ENCODE measurements at places on chromosomes 4 and X.

GRCh38 chrX:131728295-131729145 is 184.6 kb downstream of the OR13H1 start:
- DNase-seq = peak; percentile 83

DNA sequence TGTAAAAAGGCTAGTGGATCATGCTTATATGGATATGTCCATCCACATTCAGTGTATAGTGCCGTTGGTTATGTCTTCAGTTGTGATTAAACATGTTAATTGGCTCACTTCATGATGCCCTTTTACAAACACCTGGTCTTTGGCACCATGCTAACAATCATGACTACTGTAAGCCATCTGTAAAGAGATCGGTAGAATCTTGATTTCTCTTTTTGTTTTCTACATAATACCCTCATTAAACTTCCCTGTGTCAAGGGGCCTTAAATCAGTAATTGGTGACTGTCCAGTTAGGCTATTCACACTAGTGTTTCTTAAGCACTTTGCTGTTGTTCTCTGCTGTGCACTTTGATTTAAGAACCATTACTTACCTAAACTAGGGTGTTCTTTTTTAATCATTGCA is 475.2 kb downstream of the RPA4 start:
- no peak for DNase-seq

- DNase-seq = no peak
Observed at GRCh38 chr4:126306152-126306869, 991.6 kb downstream of the FAT4 start.

GRCh38 chr4:133513901-133514300 is 364.8 kb downstream of the PCDH10 start:
- no peak for DNase-seq

DNA sequence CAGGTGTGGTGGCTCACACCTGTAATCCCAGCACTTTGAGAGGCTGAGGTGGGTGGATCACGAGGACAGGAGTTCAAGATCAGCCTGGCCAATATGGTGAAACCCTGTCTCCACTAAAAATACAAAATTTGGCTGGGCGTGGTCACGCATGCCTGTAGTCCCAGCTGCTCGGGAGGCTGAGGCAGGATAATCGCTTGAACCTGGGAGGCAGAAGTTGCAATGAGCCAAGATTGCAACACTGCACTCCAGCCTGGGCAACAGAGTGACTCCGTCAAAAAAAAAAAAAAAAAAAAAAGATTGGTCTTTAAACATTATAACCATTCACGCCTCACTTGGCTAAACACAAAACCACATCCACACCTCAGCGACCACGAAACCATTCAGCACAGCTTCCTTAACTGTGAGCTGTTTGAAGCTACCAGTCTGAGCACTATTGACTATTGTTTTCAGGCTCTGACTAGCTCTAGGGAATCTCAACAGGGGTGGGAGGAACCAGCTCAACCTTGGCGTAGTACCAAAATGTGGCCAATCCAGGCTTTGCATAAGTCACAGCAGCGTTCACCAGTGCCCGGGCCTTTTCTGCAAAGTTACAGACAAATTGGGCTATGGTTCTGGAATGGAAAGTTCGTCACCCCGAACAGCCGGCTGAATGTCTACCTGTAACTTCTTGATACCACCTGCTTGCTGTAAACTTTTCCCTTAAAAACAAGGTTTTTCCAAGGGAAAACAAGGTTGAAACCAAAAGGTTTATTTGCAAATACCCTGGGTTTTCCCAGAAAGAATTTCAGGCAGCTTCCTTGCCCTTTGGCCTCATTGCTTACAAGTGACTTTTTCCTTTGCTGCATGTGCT is 73.6 kb upstream of the DHX15 start:
- DNase-seq = peak; percentile 100

DNA sequence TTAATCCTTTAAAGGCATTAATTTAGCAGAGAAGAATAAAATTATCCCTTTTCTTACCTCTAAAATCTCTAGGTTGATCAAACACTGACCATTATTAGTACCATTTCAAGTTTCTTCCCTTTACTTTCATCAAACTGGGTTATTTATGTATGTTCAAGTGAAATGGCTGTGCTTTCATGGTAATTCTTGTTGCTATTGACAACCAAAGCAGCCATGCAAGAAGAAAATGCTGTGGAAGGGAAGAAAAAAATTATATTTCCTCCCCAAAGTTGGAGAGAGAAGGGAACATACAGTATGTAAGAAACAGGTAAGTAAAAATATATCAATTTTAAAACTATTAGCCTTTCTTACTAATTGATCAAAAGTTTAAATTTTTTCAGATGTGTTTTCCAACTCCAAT is 16.2 kb downstream of the NPNT start:
- peak; percentile 22 for DNase-seq

DNA sequence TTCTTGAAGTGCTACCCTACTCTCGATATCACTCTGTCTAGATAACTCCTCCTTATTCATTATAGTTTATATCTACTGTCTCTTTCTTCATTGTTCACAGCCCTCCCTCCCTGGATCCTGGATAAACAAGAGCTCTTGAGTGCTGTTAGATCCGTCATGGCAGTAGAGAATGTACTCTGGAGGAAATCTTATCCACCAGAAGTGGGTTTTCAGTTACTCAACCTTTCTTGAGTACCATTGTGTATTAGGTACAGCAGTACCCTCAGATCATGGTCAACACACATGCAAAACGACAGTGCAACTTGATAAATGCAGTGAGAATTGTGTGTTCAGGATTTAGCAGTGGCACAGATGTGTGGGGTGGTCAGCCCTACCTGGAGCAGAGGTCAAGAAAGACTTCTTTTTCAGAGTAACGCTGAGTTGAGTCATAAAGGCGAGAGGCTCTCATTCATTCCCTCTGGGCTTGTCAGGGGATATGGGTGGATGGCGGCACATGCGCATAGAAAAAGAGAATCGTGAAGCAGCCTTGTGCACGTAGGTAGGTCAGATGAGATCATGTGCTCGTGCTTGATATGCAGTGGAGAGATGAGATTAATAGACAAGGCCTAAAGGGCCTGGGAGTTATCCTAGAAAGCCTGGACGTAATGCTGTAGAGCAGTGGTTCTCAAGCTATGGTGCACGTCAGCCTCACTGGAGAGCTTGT is 89.5 kb downstream of the SNX25 start:
- no peak for DNase-seq

DNA sequence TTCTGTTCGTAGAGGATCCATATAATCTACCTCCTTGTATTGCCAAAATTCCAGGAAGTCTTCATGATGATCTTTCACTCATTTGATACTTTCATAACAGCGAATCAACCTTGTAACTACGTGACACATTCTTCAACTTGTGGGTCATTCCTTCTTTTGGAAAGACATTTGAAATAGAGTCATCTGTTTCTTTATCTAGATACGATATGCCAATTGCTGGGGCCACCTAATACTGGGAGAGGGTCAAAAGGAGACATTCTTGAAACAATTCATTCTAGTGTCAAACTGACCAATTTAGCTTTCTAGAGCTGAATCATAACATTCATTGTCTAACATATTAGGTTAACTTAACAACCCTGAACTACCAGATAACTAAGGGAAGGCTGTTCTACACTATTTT is 62.9 kb upstream of the SMAD1 start:
- no peak for DNase-seq

DNA sequence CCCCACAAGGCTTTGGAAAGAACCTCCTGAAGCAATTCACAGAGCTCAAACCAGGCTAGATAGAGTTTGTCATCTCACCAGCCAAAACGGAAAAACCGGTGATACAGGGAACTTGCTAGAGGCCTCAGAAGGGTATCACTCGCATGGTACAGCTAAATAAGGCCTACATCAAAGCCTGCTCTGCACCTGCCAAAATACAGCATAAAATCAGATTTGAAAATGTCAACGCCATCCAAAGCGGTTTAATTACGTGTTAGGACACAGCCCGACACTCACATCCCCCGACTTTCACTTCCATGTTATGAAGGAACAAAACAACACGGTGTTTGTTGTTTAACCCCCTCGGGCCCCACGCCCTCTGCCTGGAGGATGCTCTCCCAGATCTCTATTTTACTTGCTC is 65.0 kb downstream of the MAPK10 start:
- no peak for DNase-seq

DNA sequence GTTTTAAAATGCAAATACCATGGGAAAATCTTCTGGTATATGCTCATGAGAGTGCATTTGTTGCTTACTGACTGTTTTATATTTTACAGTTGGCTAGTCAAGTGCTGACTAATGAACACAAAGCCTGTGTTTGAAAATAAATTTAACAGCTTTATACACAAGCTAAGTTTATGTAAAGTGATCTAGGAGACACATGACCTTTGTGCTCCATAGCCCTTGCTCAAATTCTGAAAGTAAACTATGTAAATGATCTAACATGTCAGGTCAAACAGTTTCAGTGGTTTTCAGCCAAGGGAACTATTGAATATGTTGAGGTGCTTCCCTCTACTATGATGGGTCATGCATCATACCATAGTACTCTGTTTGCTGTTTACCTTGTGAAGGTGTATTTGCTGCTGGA is 36.7 kb downstream of the DIAPH2 start:
- DNase-seq = peak; percentile 13

- no peak for DNase-seq
Observed at GRCh38 chrX:96791559-96791958, 92.1 kb upstream of the RPA4 start.

DNA sequence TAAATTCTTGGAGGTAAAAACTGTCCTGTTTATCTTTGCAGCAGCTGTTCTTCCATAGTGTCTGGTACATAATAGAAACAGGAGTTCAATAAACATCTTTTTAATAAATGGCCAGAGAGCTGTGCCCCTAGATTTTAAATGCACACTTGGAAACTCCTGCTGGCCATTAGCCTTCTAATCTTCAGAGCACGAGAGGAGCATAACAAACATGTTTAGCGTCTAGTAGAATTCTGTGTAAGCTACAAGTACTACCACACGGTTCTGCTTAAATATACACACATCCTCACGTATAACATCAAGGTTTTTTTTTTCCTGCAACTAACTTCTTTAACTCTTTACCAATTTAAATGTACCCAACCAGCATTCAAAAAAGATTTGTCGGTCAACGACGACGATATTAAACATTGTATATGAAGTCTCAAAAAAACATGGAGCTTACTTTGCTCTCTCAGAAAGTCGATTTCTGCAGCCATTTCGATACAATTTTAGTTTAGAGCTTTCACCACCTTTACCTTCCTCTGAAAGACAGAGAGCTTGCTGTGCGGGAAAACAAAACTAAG is 628 bp downstream of the SCLT1 start:
- DNase-seq = peak; percentile 24

- DNase-seq = no peak
Observed at GRCh38 chr4:74254386-74254785, 53.9 kb upstream of the EPGN start.

DNA sequence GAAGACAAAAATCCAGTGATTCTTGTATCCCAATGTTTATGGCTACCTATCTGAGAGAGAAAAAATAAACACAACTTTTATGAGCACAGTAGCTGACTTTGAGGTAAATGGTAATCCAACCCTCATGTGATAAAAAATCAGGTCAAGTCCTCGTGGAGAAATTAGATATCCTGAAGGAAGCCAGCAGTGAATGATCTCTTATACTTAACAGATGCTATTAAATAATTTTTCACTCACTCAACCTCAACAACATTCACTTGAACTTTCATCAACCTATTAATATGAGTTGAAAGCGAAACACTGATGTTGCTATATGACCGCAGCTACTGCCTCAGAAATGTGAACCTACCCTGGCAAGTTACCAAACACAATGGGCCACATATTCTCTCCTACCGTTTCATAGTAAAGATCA is 105.4 kb downstream of the GPC3 start:
- DNase-seq = no peak

DNA sequence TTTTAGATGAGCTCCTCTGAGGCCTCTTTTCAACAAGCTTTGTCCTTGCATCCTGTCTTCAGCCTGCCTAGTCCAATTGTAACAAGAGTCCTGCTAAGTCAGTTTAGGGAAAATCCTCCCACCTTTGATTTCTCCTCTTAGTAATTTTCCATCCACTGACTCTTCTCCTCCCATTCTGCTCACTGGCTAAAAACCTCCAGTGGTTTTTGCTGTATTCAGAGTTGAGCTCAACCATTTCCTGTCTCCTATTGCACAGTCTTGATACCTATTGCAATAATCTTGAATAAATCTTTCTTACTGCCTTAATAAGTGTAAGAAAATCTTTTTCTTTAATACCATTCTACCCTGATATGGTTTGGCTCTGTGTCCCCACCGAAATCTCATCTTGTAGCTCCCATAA is 117.8 kb upstream of the ENPP6 start:
- no peak for DNase-seq

DNA sequence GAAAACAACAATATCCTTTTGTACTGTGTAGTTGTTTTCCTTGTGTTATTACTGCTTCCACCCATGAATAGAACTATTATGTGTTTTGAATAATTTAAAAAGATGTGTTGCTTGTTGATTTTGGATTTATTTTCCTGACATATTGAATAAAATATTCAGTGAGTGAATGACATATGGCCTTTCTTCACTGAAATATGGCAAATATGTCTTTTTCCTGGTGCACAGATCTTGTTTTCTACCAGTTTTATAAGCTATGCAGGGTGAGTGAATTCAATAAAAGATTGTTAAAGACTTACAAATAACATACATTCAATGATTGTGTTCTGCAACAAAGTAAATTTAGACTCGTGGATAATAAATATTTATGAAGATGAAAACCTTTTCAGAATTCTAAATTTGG is 1216.3 kb upstream of the ADGRL3 start:
- no peak for DNase-seq

DNA sequence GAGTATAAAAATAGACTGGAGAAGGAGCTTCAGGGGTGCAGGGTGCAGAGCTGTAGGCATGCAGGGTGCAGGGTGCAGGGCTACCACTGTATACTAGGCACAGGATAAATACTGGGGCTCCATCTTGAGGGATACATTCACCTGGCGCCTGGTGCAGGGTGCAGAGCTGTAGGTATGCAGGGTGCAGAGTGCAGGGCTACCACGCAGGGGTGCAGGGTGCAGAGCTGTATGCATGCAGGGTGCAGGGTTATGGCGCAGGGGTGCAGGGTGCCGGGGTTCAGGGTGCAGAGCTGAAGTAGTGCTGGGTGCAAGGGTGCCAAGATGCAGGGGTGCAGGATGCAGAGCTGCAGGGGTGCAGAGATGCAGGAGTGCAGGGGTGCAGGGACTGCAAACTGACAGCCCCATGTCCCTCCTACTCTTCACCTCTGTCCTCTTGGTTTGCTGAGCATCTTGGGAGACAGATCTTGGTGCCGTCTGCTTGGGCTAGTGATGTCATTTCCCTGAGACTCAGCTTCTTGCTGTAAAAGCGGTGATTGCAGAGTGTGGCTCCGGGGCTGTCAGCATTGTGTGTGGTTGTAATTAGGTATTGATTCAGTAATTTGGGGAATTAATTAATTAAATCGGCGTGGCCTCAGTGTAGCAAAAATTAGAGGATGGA is 91.2 kb downstream of the ADRA2C start:
- no peak for DNase-seq

DNA sequence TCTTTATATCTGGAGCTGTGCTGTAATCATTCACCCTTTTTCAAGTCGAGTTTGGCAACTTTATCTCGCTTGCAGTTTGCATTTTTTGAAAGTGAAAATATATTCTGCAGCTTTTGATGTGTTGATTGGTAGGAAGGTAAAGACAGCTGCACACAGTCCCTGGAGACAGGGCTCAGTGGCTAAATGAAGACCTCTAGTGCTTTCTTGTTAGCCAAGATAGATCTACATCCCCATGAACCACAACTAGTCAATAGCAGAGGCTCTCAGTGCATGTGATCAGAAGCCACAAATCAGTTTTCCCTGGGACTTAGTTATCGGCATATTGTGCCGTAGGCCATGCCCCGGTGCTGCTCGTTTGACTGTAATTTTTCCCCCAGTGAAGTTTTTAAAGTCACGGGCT is 587.7 kb upstream of the PITX2 start:
- no peak for DNase-seq
